Stimulated activated CD4-positive, alpha-beta T cell treated with anti-CD3 and anti-CD28 coated beads, Interleukin-1b, Interleukin-23, amount 100 ng/mL, for 24 hours (primary cell): ENCODE measurements at places on chromosomes 7 and 10.
A peak's percentile ranks its signal among the peaks of the same experiment; 100 is the strongest.

DNA sequence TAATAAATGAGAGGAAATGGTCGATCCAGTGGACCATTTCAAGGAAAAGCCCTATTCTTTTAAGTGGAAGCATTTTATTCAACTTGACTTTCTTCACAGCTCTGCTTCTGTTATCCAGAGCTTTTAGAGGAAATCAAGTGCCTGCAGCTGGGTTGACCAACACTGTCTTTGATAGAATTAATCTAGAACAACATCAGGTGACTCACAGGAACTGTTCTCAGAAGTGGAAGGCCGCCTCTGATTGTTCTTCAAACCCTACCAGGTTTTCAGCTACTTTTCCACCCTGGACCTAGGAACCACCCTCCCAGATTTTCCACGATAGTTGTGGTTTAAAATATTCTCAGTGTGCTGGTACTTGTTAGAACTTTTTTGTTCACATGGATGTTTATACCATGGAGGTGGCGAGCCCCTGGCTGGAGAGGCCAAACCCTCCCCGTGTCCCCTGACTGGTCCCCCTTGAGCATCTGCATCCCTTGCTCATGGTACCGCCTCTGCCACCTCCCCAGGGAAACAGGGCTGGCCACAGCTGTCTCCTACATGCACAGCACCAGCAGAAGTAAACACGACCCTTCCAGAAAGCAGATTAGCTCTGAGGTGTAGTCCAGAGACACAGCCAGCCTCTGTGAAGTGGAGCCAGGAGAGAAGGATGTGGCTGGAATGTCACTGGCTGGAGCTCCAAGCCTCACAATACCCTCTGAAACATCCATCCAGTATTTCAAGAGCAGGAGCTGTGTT is 293.3 kb downstream of the USP6NL start:
- DNase-seq: no peak

DNA sequence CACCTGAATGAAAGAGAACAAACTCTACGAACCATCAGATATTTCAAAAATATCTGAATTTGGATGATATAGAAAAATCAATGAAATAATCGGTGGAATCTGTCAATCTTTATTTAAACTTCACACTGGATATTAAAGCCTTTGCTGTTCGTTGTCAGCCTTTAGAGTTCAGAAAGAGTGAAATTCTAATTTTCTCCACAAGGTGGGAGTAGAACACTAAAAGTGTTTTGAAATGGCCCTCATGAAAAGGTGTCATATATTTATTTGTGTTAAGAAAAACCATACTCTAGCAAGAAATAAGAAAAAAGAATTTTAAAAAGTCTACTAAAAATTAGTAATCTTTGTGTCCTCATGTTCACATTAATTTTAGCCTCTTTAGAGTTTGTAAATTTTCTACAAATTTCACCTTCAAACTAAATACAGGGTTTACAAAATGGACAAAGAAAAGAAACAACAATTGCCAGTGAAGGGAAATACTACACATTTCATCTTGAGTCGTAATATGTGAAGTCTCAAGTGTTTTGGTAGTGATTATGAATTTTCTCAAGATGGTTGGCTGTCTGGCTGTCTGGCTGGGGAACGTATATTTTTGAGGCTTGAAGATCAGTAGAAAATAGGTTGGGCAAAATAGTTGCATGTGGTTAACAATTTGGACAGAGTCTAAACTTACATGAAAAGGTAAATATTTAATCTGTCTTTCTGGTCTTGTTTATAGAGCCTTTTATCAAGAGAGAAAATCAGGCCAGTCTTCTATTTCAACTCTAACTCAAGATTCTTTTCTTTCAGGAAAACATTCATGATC is 43.7 kb downstream of the DNAJB9 start:
- no peak for DNase-seq

GRCh38 chr10:4650582-4650981 is 175.4 kb upstream of the AKR1E2 start:
- no peak for DNase-seq

DNA sequence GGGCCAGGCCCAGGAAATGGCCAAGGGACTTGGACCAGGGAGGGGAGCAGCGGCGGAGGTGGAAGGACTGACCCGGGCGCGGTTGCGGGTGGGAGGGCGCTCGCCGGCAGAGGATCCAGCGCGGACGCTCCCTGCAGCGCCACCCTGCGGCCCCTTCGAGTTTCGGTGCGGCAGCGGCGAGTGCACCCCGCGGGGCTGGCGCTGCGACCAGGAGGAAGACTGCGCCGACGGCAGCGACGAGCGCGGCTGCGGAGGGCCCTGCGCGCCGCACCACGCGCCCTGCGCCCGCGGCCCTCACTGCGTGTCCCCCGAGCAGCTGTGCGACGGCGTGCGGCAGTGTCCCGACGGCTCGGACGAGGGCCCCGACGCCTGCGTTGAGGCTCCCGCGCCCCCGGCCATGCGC is 16.8 kb upstream of the ZNF467 start:
- no peak for DNase-seq

DNA sequence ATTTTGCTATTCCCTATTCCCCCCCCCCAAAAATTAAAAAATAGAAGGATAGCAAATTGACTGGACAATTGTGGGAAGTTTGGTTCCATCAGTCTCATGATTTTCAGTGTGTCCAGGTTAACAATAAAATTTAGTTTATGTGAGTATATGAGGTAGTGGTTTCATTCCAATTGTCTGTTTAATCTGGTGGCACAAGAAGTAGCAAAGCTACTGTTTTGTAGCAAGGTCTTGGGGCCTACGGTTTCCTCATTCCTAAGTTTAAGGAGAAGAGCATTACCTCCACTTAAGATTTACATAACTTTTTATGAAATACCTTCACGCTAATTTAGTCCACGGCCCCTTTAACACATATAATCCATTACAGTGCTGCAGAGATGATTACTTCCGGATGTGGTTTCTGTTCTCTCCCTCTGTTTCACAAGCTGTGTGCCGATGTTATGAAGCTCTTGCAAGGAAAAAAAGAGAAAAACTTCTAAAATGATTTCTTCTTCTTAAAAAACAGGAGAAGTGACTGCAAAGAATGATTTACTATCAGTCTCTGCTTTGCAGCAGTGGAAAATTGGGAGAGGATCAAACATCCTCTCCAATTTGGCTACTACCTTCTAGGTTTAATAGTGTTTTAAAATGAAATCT is 32.7 kb upstream of the NPVF start:
- no peak for DNase-seq

DNA sequence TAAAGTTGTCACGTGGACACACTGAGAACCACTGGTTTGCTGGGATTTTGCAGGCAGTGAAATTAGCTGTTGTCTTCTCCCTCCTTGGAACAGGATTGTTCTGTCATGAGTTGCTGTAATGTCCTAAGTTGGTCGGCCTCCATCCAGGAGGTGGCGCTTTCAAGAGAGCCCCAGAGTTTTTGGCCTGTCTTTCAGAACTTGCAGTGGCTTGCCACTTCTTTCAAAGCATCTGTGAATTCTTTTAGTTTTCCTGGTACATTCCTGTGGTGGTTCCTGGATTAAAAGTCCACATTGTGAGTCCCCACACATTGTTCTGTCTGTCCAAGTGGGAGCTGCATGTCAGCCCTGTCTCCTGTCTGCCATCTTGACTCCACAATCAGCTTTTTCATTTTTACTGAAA is 133.8 kb downstream of the PON1 start:
- DNase-seq: no peak

- DNase-seq: no peak
These were observed 40.0 kb upstream of the BAMBI start for GRCh38 chr10:28637346-28637745.

DNA sequence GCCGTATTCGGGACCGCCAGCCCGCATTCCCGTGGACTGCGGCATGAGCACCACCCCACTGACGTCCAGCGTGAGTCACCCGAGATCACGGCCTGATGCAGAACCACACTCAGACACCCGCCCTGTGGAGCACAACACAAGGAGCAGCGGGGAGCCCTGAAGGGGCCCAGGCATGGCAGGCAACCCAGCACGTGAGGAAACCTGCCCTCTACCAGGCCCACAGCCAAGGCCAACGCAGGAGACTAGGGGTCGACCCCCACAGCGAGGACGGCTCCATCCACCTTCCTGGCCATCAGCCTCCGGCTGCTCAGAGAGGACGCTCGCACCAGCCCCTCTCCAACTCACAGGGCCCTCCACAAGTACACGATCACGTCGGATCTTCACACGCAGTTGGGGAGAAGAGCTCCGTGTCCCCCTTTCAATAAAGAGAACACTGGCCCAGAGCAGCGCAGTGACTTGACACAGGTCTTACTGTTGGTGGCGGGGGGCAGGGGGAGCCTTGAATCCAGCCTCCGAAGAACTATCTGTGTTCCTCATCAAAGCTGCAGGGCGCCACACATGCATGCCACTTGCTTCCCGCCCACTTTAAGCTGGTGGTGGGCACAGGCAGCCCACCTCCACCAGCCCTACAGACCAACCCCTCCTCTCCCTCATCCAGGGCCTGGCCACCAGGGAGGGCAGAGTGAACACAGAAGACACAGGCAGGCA is 22.0 kb downstream of the MAD1L1 start:
- DNase-seq: no peak

DNA sequence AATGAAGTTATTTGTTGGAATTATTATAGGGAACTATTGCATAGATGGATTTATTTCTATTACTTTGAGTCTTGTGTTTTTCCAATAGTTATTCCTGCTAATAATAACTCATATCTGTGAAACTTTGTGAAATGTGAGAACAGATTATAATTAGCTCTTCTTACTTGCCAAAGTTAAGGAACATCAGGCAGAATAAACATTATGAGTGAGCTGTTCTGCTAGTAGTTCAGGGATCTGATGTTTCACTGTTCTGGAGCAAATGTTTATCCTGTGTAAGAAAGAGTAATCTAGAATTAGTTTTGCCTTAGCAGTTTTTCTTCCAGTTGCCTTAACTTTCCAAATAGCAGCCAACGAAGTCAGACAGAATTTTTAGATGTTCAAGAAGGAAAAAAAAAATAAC is 245.2 kb upstream of the PLXDC2 start:
- no peak for DNase-seq

GRCh38 chr7:11648980-11649379 is 183.0 kb downstream of the THSD7A start:
- DNase-seq: no peak

- DNase-seq: no peak
These were observed 473 bp downstream of the PPP1R9A start for GRCh38 chr7:94907811-94908322.

GRCh38 chr10:88781206-88781605 is 21.3 kb upstream of the LIPM start:
- DNase-seq: no peak

GRCh38 chr10:114571316-114571999 is 86.6 kb downstream of the ABLIM1 start:
- DNase-seq: no peak

DNA sequence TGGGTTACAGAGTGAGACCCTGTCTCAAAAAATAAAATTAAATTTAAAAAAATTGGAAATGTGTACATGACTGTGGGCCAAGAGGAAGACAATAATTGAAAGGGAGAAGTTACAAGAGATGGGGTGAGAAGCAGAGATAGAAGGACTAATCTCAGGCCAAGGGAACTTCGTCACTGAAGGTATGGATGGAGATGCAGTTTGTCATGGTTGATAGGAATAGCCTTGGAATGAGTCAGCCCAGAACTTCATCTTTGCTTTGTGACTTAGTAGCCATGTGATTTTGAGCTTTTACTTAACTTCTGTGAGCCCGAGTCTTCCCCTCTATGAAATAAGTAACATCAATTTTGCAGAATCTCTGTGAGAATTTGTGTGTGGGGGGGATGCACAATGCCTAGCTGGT is 6.5 kb upstream of the PODXL start:
- DNase-seq: no peak

GRCh38 chr10:129790715-129791446 is 173.2 kb downstream of the EBF3 start:
- DNase-seq: no peak

- DNase-seq: no peak
These were observed 41.5 kb upstream of the SEMA3C start for GRCh38 chr7:80960244-80960795.

DNA sequence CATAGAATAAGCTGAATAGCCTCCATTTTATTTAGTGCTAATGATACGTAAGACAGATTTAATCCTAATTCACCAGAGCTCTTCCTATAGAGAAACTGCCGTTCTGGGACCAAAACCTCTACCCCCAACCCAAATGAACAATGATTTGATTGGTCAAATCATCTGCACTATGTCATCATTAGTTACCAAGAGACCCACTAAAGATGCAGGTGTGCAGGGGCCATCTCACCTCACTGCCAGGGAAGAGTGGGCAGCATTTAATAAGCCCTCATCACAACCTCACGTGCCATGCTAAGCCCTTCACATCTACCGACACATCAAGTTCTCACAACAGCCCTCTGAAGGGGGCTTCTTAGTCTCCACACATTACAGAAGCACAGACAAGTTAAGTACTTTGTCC is 87.0 kb downstream of the VIPR2 start:
- DNase-seq: no peak

GRCh38 chr10:5564537-5565204 is 39.9 kb downstream of the CALML3 start:
- DNase-seq: no peak

DNA sequence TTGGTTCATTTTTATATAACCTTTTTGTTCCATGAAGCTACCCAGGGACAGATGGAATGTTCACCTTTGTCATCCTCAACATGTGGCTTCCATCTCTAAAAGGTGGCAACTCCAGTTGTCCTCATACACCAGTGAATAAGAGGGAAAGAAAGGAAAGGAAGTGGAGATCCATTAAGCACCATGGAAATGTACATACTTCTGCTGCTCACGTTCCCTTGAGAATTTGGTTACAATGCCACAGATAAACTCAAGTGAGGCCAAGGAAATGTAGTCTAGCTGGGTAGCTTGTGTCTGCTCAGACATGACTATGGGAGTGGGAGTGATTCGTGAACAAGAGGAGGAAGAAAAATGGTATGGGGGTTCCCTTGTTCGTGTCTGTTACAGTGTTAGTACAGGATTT is 237.1 kb upstream of the FAM3C start:
- no peak for DNase-seq

DNA sequence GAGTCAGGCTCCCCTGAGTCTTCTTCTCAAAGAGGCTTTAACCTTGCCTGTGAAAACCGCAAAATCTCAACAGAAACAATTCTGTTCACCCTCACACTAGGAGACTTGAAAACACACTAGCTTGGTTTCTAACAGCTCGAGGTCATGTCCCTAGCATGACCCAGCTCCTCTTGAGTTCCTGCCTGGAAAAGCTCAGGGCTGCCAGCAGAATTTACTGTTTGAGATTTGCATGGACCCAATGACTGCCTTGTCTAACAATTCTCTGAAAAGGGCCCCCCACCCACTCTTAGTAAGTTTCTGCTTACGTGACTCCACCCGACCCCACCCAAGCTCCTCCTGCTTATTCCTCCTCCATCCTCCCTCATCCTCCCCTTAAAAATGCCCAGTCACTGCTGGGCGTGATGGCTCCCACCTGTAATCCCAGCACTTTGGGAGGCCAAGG is 85.1 kb upstream of the KMT2C start:
- no peak for DNase-seq

- no peak for DNase-seq
These were observed 742.3 kb downstream of the TYW1 start for GRCh38 chr7:67738958-67739357.

- peak; percentile 12 for DNase-seq
These were observed 31.7 kb downstream of the PAPOLB start for GRCh38 chr7:4830176-4830575.

GRCh38 chr10:103838862-103839518 is 16.4 kb downstream of the SH3PXD2A start:
- no peak for DNase-seq
